G401 (cell line): ENCODE measurements at places on chromosomes 7 and 10. TPM values are rescaled to one million over a fixed set of nuclear protein-coding genes. Genes with fewer than 3 reads are reported as not detected.

- DNase-seq: no peak
These were observed 10.4 kb upstream of the FGFR2 start for GRCh38 chr10:121608469-121609190.

DNA sequence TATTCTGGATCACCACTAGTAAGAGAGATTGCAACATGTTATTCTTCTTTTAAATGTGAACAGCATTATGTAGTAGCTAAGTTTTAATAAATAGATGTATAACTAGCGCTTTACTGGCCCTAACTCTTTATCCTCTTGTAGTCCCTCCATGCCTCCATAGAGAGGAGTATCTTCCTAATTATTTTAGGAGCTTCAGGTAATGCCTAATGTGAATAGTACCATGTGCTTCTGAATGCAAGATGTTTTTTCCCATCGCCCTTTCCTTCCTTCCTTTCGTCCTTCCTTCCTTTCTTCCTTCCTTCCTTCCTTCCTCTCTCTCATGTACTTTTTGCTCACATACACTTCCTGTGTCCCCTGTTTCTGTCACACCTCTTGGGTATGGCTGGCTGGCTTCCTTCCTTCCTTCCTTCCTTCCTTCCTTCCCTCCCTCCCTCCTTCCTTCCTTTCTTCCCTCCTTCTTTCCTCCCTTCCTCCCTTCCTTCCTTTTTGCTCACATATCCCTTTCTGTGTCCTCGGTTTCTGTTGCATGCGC lies 290.7 kb downstream of the HDAC9 start:
- no peak for DNase-seq

GRCh38 chr10:21692916-21693315 lies 158.9 kb downstream of the MLLT10 start:
- DNase-seq: no peak

GRCh38 chr7:129859183-129859582 lies 93.6 kb downstream of the UBE2H start:
- DNase-seq: no peak

GRCh38 chr10:131810805-131811629 lies 89.8 kb upstream of the PPP2R2D start:
- no peak for DNase-seq

- no peak for DNase-seq
These were observed 80.7 kb downstream of the ZNF365 start for GRCh38 chr10:62454687-62455397.

- DNase-seq: no peak
These were observed 13.4 kb upstream of the ARL4A start for GRCh38 chr7:12674053-12674452.

DNAJB6 gene
- 85.9 and 115 TPM in 2 replicates for total RNA-seq

GTPBP4 gene
- 79.6 and 88.8 TPM in 2 replicates for total RNA-seq

CLCN1 gene
- total RNA-seq: not detected in 2 replicates

MYO3A gene
- total RNA-seq: not detected in 2 replicates

LFNG gene
- total RNA-seq: 3.4 and 5.6 TPM in 2 replicates
